Iris pigment epithelial cell (primary cell): ENCODE measurements at places on chromosomes 7 and 10.

- no peak for DNase-seq
Measured at GRCh38 chr7:7369134-7369533, 166.5 kb downstream of the COL28A1 start.

DNA sequence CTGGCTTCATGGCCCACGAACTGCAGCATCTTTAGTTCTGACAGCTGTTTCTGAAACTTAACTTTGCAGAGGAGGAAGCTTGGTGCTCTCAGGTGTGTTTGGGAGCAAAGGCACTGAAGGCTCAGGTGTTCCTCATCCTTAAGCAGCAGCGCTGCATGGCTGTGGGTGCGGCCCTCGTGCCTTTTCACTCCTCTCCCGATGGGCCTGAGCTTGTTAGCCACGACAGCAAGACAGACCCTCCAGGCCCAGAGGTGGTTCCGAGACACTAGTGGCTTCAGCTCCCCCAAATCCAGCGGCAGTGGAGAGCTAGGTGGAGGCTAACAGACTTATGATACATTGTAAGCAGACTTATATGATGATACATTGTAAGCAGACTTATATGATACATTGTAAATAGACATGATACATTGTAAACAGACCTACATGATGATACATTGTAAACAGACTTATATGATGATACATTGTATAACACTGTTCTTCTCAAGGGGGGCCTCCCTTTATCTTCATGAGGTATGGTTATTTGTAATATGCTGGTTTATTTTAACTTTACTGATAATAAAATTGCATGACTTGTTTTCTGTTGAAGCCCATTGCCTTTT lies 14.1 kb downstream of the PFKP start:
- DNase-seq, result no peak

GRCh38 chr7:101804967-101805366 lies 12.5 kb upstream of the CUX1 start:
- DNase-seq, result no peak

DNA sequence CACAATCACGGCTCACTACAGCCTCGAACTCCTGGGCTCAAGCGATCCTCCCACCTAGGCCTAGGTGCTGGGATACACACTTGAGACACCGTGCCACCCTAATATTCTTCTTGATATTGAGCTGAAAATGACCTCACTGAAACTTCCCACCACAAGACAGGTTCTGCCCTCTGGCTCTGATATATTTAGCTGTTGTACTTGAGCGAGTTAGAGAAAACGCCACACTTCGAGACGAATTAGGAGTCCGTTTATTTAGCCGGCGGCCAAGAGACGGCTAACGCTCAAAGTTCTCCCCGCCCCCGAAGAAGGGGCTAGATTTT lies 17.9 kb downstream of the ZC3HAV1 start:
- DNase-seq, result no peak

- peak; percentile 60 for DNase-seq
Measured at GRCh38 chr7:23759671-23760391, 49.8 kb downstream of the STK31 start.

DNA sequence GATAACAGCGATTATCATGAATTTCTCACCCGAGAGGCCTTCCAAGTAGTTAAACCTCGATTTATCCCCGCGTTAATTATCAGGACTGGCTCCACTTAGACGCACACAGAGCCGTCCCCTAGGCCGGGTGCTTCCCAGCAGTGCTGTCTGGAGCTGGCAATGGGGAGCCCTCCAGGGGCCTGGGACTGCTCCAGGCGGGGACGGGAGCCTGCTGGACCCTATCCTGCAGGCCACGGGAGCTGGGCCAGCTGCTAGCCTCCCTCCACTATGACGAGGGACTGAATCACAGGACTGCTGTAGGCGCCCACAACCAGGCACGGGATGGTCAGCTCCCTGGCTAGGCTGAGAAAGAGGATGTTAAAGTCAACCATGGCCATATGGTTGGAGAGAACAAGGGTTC lies 229.1 kb downstream of the ELFN1 start:
- peak; percentile 38 for DNase-seq

GRCh38 chr10:97169911-97170693 lies 15.7 kb downstream of the SLIT1 start:
- DNase-seq, result no peak

- no peak for DNase-seq
Measured at GRCh38 chr10:48509974-48510692, 94.7 kb downstream of the ARHGAP22 start.

DNA sequence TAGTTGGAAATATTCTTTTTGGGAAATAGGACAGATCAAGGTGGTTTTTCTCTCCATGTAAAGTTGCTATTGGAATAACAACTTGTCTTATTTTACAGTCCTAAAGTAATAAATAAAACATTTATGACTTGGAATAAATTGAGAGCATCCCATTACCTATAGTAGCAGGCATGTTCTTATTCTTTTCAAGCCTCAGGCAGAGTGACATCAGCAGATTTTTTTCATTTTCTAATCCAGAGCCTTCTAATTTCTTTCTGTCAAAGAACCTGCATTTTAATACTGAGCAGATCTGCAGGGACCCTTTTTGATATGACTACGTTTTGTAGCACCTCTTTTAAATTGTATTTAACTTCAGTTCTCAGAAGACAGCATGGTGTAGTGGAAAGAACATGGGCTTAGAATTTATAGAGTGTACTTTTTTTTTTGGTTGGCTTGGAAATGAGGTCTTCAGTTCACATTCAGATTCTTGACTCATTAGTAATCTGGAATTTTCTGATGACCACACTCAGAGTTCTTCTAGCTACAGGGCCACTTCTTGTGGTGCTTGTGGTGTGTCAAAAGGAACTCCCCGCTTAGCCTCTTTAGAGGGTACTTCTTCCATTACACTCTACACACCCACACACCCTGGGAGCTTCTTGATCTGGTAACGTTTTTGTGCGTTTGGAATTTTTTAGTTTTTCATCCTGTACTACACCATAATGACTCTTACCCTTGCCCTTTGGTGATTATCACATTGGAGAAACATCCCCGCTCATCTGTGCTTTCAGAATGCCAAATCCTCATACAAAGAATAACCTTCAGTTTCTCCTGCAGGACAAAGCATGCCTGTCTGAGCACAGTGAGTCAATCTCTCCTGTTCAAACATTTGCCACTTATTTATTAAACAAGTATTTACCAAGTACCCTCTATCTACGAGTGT lies 34.6 kb downstream of the AGK start:
- DNase-seq, result peak; percentile 98

GRCh38 chr10:45586028-45586824 lies 86.3 kb downstream of the ZFAND4 start:
- DNase-seq, result no peak

DNA sequence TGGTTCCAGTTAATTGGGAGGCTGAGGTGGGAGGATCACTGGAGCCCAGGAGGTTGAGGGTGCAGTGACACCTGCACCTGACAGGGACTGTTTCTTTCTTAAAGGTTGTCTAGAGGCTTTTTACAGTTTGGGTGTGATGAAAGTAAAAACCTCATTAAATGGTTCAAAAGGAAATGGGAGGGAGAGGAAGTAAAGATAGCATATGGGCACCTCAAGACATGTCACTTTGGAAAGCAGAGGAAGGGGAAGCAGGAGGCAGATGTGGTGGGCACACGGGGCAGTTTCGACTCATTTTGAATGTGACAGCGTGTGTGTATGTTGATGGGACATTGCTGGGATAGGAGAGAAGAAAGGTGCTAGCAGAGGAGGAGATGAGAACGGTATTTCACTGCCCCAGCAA lies 203.1 kb downstream of the MLLT10 start:
- DNase-seq, result no peak

DNA sequence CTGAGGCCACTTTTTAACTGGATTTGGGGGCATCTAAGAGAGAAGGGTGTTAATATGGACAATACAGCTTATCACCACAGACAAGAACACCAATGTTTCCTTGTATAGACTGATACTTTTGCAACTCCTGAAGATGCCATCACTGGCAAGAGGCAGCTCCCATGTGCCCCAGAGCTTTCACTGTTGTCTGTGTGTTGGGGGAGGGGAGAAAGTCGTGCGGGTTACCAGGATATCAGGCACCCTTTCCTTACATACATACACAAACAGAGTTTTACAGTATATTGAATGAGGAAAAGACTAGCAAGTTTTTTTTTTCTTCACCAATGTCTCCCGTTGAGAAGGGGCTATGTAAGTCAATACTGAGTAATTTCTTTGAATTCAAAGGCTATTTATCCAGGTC lies 4.1 kb upstream of the DLX6 start:
- DNase-seq, result no peak
